ENCODE measurements at places on chromosomes 13 and 19.

GRCh38 chr19:4976401-4977298, 7.7 kb downstream of the KDM4B start:
- no peak for DNase-seq

GRCh38 chr19:49642492-49643035, 555 bp downstream of the SCAF1 start:
- no peak for DNase-seq

- no peak for DNase-seq
Measured at GRCh38 chr13:94249512-94249911, 230.0 kb downstream of the DCT start.

- no peak for DNase-seq
Measured at GRCh38 chr19:11268783-11269267, 6.5 kb upstream of the DOCK6 start.

- no peak for DNase-seq
Measured at GRCh38 chr19:4678881-4679790, 9.0 kb upstream of the MYDGF start.

DNA sequence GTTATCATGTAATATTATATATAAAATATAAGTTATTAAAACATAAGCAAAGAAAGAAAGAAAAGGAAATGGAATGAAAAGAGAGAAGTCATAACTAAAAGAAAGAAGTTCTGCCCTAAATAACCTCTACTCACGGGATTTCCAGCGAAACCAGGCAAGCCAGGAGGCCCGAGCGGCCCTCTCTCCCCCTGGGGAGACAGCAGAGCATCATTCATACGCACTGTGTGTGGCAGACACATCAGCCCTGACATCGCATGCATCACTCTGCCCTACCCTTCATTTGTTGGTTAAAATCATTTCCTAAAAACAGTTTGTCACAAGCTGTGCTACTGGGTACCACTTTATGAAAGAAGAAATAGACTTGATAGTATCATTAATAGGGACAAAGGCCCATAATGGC, 95.2 kb downstream of the COL4A1 start:
- DNase-seq, result no peak

GRCh38 chr13:34044660-34045080, 226.7 kb downstream of the RFC3 start:
- DNase-seq, result no peak

DNA sequence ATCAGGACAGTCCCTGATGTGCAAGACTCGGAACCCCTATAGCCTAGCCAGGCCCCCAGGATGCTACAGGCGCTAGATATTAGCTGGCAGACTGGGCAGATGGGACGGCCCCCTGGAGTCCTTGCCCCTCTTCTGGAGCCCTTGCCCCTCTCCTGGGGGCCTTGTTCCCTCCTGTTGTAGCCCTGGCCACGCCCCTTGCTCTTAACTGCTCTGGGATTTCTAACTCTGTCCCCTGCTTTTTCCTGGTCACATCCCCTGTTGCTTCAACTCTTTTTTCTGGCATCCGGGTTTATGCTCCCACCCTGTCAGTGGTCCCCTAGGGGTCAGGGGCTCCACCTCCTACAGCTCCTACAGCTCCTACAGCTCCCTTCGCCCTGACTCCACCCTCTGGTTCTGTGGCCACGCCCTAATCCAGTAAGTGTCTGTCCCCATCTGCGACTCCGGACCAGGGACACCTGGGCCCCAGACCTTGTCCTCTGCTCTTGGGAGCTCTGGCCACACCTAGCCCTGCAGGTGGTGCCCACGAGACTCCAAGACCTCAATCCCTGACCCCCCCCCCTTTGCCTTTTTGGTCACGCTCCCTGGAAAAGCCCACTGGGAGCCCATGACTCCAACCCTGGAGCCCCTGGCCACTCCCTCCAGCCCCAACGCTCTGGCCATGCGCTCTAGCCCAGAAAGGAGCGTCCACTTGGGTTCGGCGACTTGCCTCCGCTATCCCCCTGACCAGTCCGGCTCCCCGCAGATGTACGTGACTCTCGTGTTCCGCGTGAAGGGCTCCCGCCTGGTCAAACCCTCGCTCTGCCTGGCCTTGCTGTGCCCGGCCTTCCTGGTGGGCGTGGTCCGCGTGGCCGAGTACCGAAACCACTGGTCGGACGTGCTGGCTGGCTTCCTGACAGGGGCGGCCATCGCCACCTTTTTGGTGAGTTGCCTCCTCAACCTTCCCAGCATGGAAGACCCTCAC, 6.8 kb downstream of the PLPPR2 start:
- no peak for DNase-seq

DNA sequence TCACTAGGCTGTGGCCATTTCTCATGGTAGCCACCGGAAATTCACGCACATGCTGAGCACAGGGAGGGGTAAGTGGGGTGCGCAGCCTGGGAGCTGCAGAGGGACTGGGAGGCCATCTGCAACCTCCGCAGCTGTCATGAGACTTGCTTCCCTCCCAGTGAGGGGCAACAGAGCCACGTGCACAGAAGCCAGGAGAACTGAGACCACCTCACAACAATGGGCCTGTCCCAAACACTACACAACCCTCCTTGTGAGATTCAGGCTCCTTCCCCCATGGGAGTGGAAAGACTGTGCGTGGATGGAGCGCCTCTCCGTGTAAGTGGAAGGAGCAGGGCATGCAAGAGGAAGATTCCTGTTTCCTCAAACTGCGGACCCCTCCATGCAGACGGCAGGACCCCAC, 8.8 kb downstream of the C3 start:
- DNase-seq, result no peak

GRCh38 chr13:20812890-20813289, 39.1 kb upstream of the EEF1AKMT1 start:
- no peak for DNase-seq

DNA sequence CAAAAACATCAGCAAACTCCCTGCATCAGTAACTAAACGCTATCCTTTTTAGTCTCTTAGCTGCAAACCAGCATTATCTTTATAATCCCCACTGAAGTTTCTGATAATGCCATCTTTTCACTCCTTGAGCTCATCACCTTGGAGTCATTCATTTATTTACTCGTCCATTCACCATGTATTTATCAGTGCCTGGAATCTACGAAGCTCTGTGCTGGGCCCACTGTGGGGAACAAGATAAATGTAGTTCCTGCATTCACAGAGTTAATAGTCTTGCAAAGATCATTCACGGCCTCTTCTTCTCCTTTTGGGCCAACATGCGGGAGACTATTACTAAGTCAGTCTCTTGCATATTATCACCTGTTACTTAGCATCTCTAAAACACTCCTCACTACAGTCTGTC, 89.4 kb downstream of the HS6ST3 start:
- no peak for DNase-seq

DNA sequence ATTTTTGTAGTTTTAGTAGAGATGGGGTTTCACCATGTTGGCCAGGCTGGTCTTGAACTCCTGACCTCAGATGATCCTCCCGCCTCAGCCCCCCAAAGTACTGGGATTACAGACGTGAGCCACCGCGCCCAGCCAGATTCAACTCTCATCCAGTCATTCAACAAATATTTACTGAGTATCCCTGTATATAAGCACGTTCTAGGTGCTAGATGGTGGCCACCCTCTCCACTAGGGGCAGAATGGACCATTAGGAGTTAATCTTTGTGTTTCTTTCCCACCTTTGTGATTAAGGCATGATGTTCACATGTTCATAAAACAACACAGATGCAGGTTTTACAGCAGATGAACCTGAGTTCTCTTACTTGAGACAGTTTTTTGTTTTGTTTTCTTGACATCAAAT, 7.3 kb downstream of the SHKBP1 start:
- DNase-seq, result no peak

DNA sequence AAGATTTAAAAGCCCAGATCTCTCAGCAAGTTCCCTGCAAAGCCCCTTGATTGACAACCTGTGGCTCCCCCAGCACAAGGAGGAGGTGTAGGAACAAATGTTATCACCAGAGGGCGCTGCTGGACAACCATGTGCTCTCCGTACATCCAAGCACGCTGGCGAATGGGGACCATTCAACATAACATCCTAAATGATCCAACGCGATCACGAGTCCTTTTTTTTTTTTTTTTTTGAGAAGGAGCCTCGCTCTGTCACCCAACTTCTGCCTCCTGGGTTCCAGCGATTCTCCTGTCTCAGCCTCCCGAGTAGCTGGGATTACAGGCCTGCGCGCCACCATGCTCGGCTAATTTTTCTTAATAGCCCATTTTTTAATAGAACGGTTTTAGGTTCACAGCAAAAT, 52.0 kb downstream of the NWD1 start:
- peak; percentile 44 for DNase-seq

GRCh38 chr13:73767747-73768315, 366.4 kb downstream of the KLF12 start:
- DNase-seq, result no peak

GRCh38 chr13:21616880-21617279, 12.9 kb upstream of the MICU2 start:
- no peak for DNase-seq

- DNase-seq, result no peak
Measured at GRCh38 chr19:20359933-20360720, 193.1 kb downstream of the ZNF486 start.

GRCh38 chr13:112796190-112796915, 106.5 kb downstream of the ATP11A start:
- no peak for DNase-seq

- no peak for DNase-seq
Measured at GRCh38 chr19:16325161-16325527, 518 bp downstream of the KLF2 start.

GRCh38 chr19:40716031-40716481, 630 bp downstream of the COQ8B start:
- no peak for DNase-seq

DNA sequence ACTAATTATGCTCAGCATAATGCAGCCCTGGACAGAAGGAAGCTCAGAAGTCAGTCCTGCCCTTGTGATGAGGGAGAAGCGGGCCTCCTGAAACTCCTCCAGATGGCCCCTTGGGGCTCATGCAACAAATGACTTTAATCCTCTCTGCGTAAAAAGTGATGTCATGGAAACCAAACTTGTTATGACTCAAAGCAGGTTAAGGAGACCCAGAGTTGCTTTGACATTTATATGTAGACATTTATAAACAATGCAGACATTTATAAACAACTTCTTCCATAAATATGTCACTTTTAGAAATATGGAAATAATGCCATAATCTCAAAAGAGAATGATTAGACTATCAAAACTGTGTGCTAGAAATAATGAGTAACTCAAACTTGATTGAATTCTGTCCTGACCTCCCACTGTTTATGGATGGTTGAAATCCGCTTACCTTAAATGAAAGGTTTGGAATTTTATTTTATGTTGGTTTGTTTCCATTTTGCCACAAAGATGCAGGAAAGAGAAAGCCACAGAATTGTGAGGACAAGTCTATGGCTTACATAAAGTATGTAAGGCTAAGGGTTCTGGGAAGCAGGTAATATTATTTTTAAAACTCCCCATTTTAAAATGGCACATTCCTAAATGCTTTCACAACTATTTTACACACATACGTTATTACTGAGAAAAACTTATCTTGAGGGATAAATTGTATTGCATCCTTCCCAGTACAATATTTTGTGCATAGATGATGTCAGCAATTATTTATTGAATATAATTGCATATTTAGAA, 73.7 kb downstream of the CYSLTR2 start:
- DNase-seq, result no peak

DNA sequence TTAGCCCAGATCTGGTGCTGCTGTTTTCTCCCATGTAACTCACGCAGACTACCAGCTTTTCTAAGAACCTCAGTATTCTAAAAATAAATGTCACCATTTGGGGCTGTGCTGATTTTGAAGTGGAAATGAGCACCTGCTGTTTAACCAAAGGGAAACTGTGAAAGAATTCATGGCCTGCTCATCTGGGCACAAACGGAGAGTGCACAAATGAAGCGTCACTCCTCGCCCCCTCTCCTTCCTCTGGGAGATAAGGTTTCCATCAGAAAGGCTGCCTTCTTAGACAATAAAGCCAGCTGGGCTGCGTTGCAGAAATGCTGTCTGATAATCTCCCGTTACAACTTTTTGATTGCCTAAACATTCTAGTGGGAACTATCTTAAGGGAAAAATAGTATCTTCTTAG, 73.7 kb upstream of the SLC15A1 start:
- no peak for DNase-seq

- no peak for DNase-seq
Measured at GRCh38 chr13:94544922-94545321, 51.0 kb downstream of the TGDS start.

DNA sequence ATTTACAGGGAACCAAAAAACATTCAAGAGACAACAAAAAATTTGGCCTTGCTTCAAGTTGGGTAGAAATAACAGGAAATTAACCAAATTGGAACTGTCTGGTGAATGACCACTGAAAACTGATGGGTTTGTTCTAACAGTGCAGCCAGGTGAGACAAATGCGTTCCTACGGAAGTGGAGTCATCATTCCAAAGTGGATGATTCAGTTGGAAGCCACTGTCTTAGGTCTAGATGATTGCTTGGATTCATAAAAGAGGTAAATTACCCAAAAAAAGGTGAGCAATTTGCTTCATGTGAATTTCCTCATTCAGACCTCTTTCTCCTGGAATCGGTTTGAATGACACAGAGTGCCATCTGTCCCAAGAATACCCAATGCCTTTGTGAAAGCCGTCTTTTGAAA, 87.1 kb upstream of the IPO5 start:
- no peak for DNase-seq

GRCh38 chr13:36998624-36999041, 507 bp downstream of the ALG5 start:
- DNase-seq, result no peak

- no peak for DNase-seq
Measured at GRCh38 chr13:37716420-37717195, 118.0 kb upstream of the POSTN start.

- DNase-seq, result no peak
Measured at GRCh38 chr19:46862974-46863632, 2.3 kb downstream of the ARHGAP35 start.

GRCh38 chr13:67140006-67140405, 90.1 kb downstream of the PCDH9 start:
- DNase-seq, result no peak

DNA sequence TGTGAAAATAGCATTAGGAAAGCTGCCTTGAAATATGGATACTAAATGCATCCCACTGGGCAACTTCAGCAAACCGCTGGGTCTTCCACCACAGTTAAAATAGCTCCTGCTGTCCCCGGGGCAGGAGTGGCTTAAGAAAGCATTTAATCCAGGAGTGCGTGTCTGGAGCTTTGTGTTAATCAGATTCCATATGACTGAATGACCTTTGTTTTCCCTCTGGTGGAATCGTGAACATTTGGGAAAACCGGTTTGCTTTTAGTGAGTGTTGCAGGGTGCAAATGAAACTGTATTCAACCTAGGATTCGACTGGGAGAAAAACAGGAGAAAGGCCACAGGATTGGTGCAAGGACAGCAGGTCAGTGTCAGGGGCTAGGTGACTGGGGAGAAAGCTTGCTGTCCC, 237.6 kb upstream of the MAB21L1 start:
- no peak for DNase-seq
